ENCODE measurements at places on chromosomes 16 and 17.

DNA sequence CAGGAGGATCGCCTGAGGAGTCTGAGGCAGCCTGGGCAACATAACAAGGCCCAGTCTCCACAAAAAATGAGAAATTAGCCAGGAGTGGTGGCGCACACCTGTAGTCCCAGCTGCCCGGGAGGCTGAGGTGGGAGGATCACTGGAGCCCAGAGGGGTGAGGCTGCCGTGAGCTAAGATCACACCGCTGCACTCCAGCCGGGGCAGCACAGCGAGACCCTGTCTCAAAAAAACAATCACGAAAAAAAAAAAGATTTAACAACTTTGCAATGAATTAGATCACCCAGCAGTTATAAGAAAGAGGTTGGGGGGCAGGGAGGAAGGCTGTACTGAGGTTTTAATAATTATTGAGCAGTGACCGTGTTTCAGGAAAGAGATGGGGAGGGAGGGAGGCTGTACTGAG lies 49.4 kb downstream of the RPH3AL start:
- no peak for DNase-seq
- H3K27me3 ChIP-seq = no peaks in the 10 kb centered on the region
- H3K36me3 ChIP-seq = no peaks in the 10 kb centered on the region
- H3K27ac ChIP-seq = no peak overlapping the region
- H3K4me1 ChIP-seq = peaks cover 13% of the 10 kb centered on the region
- H3K4me3 ChIP-seq = no peak overlapping the region

DNA sequence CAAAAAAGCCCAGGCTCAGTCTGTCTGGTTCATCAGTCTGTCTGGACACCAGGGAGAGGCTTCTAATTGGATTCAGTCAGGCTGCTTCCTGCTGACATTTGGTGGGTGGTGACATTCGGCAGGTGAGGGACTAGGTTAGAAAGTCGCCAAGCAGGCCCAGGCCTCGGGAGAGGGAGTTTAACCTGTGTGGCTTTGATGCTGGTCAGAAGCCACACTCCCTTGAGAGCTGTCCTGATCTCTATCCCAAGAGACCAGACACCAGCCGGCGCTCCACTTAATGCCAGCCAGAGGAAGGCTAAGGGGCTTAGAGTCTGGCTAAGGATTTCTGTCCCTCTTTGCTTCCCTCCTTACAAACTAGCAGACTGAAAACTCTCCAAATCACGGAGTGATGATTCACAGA lies 135.0 kb downstream of the GSG1L start:
- H3K27ac ChIP-seq = no peak overlapping the region
- H3K27me3 ChIP-seq = peaks cover 10% of the 10 kb centered on the region
- no peak for DNase-seq
- no peaks in the 10 kb centered on the region for H3K36me3 ChIP-seq
- H3K4me3 ChIP-seq = no peak overlapping the region
- H3K4me1 ChIP-seq = no peaks in the 10 kb centered on the region

GRCh38 chr17:79563237-79564013 lies 47.4 kb downstream of the RBFOX3 start:
- H3K36me3 ChIP-seq = no peaks in the 10 kb centered on the region
- H3K27me3 ChIP-seq = peaks cover 37% of the 10 kb centered on the region
- no peak overlapping the region for H3K27ac ChIP-seq
- H3K4me1 ChIP-seq = peaks cover 2% of the 10 kb centered on the region
- DNase-seq = peak; percentile 1
- no peak overlapping the region for H3K4me3 ChIP-seq

GRCh38 chr16:29876594-29877249 lies 13.7 kb upstream of the CDIPT start:
- H3K4me1 ChIP-seq = peaks cover 2% of the 10 kb centered on the region
- no peak for DNase-seq
- H3K27me3 ChIP-seq = peaks cover 24% of the 10 kb centered on the region
- H3K36me3 ChIP-seq = no peaks in the 10 kb centered on the region

DNA sequence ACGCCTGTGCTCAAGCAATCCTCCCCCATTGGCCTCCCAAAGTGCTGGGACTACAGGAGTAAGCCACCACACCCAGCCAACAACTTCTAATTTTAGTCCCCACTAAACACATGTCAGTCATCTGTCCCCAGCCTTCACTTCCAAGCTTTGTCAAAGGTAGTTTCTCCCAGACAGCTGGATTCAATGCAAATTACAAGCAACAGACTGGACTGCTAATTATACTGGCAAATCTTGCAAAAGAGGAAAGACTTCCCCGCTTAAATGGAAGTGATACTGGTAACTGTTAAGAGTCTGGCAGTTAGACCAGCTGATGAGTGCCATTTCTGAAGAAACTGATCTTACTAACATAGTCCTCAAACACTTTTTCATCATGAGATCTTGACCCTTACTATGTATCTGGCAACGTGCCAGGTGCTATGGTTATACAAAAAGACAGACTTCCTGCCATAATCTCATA lies 8.2 kb upstream of the GGA2 start:
- no peak for DNase-seq
- H3K4me1 ChIP-seq = peaks cover 1% of the 10 kb centered on the region
- H3K4me3 ChIP-seq = no peak overlapping the region

DNA sequence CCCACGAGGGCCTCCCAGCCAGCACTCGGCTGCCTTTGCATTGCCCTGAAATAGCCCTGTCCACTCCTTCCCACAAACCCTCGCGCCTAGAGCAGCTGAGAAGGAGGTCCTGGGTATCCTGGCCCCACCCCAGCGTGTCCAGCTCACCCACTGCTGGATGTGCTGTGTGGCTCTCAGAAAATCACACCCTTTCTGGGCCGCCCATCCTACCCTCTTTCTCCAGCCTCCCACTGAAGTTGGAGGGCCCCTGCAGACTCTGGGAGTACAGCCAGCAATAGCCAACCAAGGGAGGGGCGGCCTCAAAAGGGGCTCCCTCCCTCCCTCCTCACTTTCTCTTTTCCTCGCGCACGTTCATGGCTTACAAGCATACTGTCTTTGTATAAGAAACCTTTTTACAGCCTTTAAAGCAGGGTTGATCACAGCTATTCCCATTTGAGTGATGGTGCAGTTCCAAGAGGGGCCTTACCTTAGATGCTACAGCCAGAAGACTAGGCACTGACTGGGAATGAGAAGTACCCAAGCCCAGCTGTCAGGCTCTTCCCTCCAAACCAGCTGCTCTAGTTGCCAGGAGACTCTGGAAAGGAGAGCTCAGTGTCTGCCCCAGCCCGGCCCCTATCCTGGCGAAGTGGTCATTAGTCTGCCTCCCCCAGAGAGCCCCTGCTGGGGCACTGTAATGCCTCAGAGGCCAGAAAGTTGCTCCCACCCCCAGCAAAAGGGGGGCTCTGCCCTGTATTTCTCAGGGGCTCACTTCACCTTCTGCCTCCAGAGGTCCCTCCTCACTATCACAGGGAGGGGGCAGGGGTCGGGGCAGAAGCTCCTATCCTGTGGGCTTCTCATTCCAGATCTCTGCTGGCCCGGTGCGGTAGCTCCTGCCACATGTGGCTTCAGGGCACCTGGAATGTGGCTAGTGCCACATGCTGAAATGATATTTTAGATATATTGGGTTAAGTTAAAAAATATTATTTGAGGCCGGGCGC lies 38.1 kb downstream of the DCAKD start:
- H3K4me3 ChIP-seq = peak overlapping the region; percentile 32
- H3K27me3 ChIP-seq = peaks cover 2% of the 10 kb centered on the region
- H3K36me3 ChIP-seq = no peaks in the 10 kb centered on the region

GRCh38 chr17:41271858-41272257 lies 3.6 kb upstream of the KRTAP9-7 start:
- H3K27me3 ChIP-seq = peaks cover 9% of the 10 kb centered on the region
- peaks cover 3% of the 10 kb centered on the region for H3K4me1 ChIP-seq
- no peak overlapping the region for H3K27ac ChIP-seq
- no peaks in the 10 kb centered on the region for H3K36me3 ChIP-seq
- no peak for DNase-seq

GRCh38 chr17:1736348-1737281 lies 6.1 kb upstream of the SERPINF2 start:
- peaks cover 29% of the 10 kb centered on the region for H3K4me1 ChIP-seq
- no peaks in the 10 kb centered on the region for H3K27me3 ChIP-seq
- peak; percentile 89 for DNase-seq
- peak overlapping the region; percentile 41 for H3K4me3 ChIP-seq
- no peak overlapping the region for H3K27ac ChIP-seq
- H3K36me3 ChIP-seq = peaks cover 37% of the 10 kb centered on the region

DNA sequence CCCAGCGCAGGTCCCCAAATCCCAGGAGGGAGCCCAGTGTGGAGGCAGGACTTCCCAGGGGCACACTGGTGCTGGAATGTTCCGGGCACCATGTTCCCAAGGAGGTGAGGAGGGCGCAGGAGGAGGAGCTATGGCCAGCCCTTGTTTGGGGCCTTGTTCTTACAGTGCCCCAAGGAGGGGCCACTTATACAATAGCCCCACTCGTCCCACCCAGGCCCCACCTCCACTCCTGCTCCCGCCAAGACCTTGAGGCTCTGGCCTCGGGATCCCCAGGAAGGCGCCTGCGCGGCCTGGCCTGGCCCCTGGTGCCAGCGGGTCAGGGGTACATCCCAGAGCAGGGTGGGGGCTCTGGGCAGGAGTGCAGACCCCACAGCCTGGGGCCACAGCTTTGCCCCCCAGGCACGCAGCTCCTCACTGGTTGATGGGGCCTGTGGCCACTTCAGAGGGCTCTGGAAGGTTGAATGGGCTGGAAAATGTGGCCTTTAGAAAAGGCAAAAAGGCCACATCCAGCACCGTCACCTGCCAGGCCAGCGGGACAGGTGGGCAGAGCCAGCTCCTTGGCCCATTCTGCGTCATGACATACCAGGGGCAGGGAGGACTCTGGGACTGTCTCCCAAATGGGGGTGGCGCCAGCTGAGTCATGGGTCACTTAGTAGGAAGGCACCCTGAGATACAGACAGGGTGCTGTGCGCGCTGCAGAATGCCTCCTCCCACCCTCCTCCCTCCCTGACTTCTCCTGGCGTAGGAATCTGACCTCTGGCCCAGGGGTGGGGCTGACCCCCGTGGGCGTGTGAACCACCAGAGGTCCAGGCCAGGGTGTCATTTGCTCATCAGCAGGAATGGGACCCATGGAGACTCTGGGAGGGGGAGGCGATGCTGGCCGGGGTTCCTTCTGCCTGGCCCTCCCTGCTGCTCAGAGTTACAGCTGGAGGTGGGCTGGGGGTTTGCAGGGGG lies 32.3 kb upstream of the PVALEF start:
- no peaks in the 10 kb centered on the region for H3K36me3 ChIP-seq
- H3K4me3 ChIP-seq = no peak overlapping the region
- peaks cover 31% of the 10 kb centered on the region for H3K27me3 ChIP-seq
- DNase-seq = no peak
- no peaks in the 10 kb centered on the region for H3K4me1 ChIP-seq
- no peak overlapping the region for H3K27ac ChIP-seq

- H3K4me1 ChIP-seq = peaks cover 4% of the 10 kb centered on the region
- no peak overlapping the region for H3K27ac ChIP-seq
- H3K27me3 ChIP-seq = peaks cover 85% of the 10 kb centered on the region
- H3K36me3 ChIP-seq = no peaks in the 10 kb centered on the region
- H3K4me3 ChIP-seq = no peak overlapping the region
- no peak for DNase-seq
These were observed 114.4 kb downstream of the ASIC2 start for GRCh38 chr17:33178681-33179080.

DNA sequence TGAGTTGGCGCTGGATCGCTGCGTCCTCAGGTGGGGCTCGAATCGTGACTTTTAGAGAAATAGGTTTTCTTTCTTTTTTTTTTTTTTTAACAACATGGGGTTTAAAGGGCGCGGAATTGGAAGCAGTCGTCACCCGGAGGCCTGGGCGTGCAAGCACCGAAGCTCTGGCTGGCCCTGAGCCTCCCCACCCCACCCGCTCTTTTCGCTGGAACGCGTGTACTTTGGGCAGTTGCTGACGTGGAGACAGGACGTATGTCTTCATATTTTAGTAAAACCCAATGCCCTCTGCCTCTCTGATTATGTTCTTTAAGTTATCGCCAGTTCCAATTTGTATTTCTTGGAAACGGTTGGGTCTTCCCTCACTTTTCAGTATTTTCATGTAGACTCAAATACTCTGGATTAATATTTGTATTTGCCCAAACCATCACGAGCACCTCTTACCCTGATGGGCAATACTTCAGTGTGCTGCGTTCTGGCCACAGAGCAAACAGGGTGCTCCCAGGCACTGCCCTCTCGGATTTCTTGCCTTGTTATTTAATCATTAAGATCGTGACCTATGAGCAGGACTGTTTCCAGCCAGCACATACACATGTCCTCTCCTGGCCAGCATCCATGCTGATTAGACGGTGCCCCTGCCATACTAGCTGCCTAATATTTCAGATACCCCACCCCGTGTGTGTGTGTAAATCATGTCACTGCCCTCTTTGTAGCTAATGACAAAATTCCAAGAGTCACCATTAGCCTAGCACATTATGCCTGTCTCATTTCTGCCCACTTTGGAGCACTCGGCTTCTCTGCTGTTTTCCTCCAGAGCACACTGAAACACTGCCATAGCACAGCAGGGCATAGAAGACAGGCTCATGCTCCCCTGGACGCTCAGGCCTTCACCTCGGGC lies 805 bp upstream of the C16orf95 start:
- H3K36me3 ChIP-seq = peaks cover 26% of the 10 kb centered on the region
- no peaks in the 10 kb centered on the region for H3K27me3 ChIP-seq
- H3K4me1 ChIP-seq = peaks cover 8% of the 10 kb centered on the region
- peak overlapping the region; percentile 87 for H3K4me3 ChIP-seq
- DNase-seq = peak; percentile 72

DNA sequence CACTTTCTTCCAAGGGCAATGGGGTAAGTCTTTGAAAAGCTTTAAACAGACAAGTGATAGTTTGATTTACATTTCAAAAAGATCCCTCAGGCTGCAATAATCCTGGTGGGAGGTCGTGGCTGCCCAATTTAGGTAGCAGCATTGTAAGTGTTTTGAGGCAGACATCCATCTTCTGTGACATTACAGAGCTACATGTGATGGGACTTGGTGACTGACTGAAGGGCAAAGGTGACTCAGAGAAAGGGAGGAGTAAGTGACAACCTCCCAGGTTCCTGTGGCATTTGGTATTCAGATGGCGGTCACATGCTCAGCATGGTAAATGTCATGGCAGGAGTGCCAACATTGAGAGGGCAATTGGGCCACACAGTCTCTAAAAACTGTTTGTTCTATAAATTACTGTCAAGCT lies 26.5 kb downstream of the STAT3 start:
- DNase-seq = no peak
- H3K4me3 ChIP-seq = no peak overlapping the region
- H3K27ac ChIP-seq = no peak overlapping the region

Measured in mesenchymal stem cell (in vitro differentiated cells and primary cell).